ENCODE measurements at places on chromosomes 11 and 22. TPM values are rescaled to one million over a fixed set of nuclear protein-coding genes. Genes with fewer than 3 reads are reported as not detected.

- no peaks in the 10 kb centered on the region for H3K36me3 ChIP-seq
- DNase-seq = no peak
- no peak overlapping the region for H3K4me3 ChIP-seq
Observed at GRCh38 chr11:76845069-76845468, 15.6 kb upstream of the ACER3 start.

Gene C1QTNF5
- total RNA-seq = 3.4 TPM

DNA sequence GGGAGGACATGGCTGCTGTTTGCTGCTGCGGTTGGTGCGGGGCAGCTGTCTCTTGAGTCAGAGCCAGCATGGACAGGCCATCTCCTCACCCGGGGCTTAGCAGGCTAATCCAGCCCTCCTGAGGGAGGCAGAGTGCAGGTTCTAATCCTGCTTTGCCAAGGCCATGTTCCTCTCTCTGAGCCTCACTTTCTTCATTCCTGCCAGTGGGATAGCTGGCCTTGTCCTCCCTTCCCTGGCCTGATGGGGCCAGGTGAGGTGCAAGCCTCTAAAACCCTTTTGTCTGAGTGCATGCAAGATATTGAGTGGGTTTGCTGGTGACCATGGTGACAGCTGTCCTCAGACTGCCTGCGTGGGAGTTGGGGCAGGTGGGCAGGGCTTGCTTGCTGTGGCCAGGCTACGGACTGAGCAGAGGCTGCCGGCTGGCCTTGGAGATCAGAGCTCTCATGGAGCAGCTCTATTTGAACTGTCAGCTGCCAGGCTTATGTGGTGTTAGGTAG, 3.6 kb downstream of the USP35 start:
- H3K4me1 ChIP-seq = peaks cover 12% of the 10 kb centered on the region
- peaks cover 5% of the 10 kb centered on the region for H3K27me3 ChIP-seq
- no peak for DNase-seq

DNA sequence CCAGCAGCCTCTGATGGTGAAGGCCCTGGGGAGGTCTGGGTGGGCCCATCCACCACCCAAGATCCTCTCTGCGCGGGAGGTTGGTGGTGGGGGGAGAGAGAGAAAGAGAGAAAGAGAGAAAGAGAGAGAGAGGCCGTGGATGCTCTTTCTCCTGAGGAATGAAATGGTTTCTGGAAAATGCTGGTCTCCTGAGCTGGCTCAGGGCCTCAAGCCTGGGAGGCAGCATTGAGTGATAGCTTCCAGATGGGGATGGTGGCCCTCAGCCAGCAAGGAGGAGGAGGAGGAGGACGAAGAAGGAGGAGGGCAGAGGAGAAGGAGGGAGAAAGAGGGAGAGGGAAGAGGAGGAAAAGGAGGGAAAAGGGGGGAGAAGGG, 4.6 kb downstream of the TSPAN32 start:
- DNase-seq = no peak
- no peaks in the 10 kb centered on the region for H3K36me3 ChIP-seq
- H3K27ac ChIP-seq = no peak overlapping the region
- no peaks in the 10 kb centered on the region for H3K4me1 ChIP-seq
- H3K4me3 ChIP-seq = no peak overlapping the region
- H3K27me3 ChIP-seq = no peaks in the 10 kb centered on the region

Gene SWAP70
- total RNA-seq = 25.5 TPM

GRCh38 chr11:120801801-120802689, 221.9 kb upstream of the TBCEL start:
- H3K36me3 ChIP-seq = no peaks in the 10 kb centered on the region
- no peak overlapping the region for H3K27ac ChIP-seq
- H3K4me1 ChIP-seq = peaks cover 15% of the 10 kb centered on the region
- H3K27me3 ChIP-seq = no peaks in the 10 kb centered on the region

DNA sequence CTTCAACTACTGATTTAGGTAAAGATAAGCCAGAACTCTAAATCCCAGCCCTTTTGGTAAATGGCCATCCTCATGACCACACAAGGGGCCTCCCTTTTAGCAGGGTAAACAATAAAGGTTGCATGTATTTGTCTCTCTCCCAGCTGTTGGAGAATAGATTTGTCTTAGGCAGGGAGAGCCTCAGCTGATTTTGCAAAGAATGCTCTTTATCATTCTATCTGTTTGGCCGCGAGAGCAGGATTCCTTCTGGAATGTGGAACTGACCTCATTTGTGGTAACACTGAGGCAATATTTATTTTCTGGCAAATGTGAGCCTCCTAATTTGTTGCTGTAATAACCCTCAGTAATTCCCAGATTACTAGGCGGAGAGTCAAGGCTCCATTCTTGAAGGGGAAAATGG, 15.3 kb downstream of the PTS start:
- H3K36me3 ChIP-seq = no peaks in the 10 kb centered on the region
- no peaks in the 10 kb centered on the region for H3K27me3 ChIP-seq
- no peak for DNase-seq
- no peak overlapping the region for H3K4me3 ChIP-seq

DNA sequence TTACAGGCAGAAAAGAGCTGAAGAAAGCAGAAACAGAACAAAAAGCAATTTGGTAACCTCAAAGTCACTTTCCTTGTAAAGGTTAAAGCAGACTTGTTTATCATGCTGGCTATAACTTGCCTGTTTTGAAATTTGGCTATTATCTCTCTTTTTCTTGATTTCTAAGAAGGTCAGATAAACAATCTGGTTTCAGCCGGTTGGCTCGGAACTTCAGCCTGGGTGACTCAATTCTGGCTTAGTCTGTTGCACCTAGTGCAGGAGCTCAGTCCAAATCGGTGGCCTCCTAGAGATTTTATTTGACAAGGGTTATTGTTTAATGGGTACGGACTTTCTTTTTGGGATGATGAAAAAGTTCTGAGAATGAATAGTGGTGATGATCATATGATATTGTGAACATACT, 367.1 kb upstream of the B3GAT1 start:
- no peaks in the 10 kb centered on the region for H3K27me3 ChIP-seq
- H3K27ac ChIP-seq = no peak overlapping the region
- no peak overlapping the region for H3K4me3 ChIP-seq
- no peaks in the 10 kb centered on the region for H3K36me3 ChIP-seq
- H3K4me1 ChIP-seq = no peaks in the 10 kb centered on the region

Gene MS4A2
- total RNA-seq = not detected

DNA sequence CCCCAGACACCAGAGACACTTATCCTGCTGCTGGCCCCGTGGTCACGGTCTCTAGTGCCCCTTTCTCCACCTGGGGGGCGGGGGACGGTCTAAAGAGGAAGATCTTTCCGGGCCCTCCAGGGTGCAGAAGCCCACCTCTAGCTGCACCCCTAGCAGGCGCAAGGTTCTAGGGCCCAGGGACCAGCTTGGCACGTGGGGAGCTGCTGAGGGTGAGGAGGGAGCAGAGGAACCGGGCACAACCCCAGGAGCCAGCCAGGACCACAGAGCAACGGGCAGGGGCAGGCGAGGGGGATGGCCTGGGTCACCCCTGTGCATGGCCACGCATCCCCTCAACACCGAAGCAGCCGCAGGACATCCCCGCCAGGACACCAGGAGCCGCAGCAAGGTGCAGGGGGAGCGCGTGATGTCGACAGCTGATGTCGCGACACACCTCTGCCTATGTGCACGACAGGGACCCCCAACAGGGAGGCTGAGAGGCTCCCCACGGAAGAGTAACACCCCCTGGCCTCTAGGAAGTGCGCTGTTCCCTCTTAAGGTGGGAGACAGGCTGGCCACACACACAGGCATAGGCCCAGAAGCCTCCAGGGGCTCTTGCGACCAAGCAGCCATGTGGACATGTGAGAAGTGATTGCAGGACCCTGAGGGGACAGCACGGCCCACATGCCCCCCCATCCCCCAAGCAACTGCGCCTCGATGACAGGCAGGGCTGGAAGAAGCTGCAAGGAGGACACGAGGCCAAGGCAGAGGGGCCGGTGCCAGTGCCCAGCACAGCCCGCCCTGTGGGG, 5.1 kb downstream of the LRFN4 start:
- no peak overlapping the region for H3K4me3 ChIP-seq
- no peak for DNase-seq
- H3K27me3 ChIP-seq = no peaks in the 10 kb centered on the region
- H3K27ac ChIP-seq = no peak overlapping the region

Measured in neural progenitor cell (in vitro differentiated cells).